GM23338 (cell line): ENCODE measurements at places on chromosomes 16 and 17. TPM values are rescaled to one million over a fixed set of nuclear protein-coding genes. Genes with fewer than 3 reads are reported as not detected.

The CBLN1 gene
- total RNA-seq = 6.4 and 13.4 TPM in 2 replicates

The RDM1 gene
- 3.9 and 5.2 TPM in 2 replicates for total RNA-seq

The TIGD7 gene
- total RNA-seq = 8.0 and 8.5 TPM in 2 replicates

The CPD gene
- total RNA-seq = 54.7 and 57.8 TPM in 2 replicates

The APOH gene
- not detected in 2 replicates for total RNA-seq

The NPIPA7 gene
- 7.3 and 11.7 TPM in 2 replicates for total RNA-seq
